ENCODE measurements at places on chromosomes 4 and X.

DNA sequence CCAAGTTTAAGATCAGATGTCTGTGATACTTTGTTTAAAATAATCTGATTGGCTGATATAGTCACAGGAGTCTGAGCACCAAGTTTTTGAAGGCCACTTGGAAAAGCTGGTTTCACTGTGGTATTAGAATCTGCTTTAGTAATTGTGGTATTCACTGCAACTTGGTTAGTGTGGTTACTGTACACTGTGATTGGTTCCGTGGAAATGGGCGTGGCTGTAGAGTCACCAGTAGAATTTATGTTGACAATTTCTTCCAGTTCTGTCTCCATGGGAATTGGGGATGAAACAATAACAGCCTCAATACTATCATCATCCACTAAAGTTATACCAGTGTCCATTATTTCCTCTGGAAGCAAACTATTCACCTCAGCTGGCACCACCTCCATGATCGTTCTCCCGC, 26.2 kb downstream of the LIN54 start:
- peaks cover 41% of the 10 kb centered on the region for H3K36me3 ChIP-seq
- H3K27me3 ChIP-seq, result no peaks in the 10 kb centered on the region
- peaks cover 21% of the 10 kb centered on the region for H3K4me1 ChIP-seq
- H3K27ac ChIP-seq, result no peak overlapping the region
- DNase-seq, result peak; percentile 45

- no peak for DNase-seq
- peaks cover 8% of the 10 kb centered on the region for H3K4me1 ChIP-seq
- H3K27ac ChIP-seq, result peak overlapping the region; percentile 66
- H3K36me3 ChIP-seq, result peaks cover 15% of the 10 kb centered on the region
- H3K27me3 ChIP-seq, result peaks cover 91% of the 10 kb centered on the region
Observed at GRCh38 chr4:110632506-110633357, 9.9 kb upstream of the PITX2 start.

DNA sequence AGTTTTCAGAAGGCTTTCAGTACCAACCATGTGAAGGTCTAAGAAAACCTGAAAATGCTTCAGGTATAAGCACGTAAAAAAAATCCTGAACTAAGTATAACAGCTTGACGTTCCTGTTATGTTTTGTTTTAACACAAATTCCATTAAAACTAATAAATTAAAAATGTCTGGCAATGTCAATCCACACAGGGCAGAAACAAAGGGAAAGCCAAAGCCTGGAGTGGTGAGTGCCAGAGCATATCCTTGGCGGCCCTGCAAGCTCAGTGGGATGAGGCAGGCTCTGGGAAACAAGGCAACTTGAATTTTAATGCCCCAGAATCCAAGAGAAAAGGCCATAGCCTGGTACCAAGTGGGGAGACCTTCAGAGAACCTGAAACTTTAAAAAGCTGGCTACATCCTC, 78.2 kb downstream of the EPHA5 start:
- no peaks in the 10 kb centered on the region for H3K4me1 ChIP-seq
- H3K4me3 ChIP-seq, result no peak overlapping the region
- no peak overlapping the region for H3K27ac ChIP-seq
- no peaks in the 10 kb centered on the region for H3K27me3 ChIP-seq
- no peak for DNase-seq

GRCh38 chrX:96704629-96705028, 20.0 kb downstream of the DIAPH2 start:
- no peak for DNase-seq
- peaks cover 11% of the 10 kb centered on the region for H3K36me3 ChIP-seq
- H3K27me3 ChIP-seq, result no peaks in the 10 kb centered on the region
- no peak overlapping the region for H3K4me3 ChIP-seq
- H3K4me1 ChIP-seq, result peaks cover 3% of the 10 kb centered on the region

DNA sequence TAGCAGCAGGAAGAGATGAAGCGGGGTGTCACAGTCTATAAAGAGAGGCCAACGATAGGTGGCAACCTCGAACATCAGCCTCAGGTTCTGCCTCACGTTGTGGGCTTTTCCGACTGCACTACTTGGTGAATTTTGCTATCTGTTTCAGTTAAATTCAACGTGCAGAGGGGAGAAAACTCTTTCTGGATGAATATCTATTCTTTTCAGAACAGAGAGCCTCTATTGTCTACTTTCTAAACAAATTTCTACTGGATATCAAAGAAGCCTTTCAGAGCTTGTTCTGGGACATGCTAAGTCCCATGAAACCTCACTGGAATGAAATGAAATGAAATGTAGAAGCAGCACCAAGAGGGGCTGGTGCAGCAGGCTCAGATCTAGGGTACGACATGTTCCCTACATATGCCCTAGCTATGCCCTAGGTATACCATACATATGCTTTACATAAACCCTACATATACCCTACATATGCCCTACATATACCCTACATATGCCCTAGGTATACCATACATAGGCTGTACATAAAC, 116.5 kb upstream of the TRIM2 start:
- H3K4me3 ChIP-seq, result no peak overlapping the region
- H3K36me3 ChIP-seq, result no peaks in the 10 kb centered on the region
- peaks cover 43% of the 10 kb centered on the region for H3K27me3 ChIP-seq
- DNase-seq, result no peak
- H3K4me1 ChIP-seq, result peaks cover 13% of the 10 kb centered on the region

DNA sequence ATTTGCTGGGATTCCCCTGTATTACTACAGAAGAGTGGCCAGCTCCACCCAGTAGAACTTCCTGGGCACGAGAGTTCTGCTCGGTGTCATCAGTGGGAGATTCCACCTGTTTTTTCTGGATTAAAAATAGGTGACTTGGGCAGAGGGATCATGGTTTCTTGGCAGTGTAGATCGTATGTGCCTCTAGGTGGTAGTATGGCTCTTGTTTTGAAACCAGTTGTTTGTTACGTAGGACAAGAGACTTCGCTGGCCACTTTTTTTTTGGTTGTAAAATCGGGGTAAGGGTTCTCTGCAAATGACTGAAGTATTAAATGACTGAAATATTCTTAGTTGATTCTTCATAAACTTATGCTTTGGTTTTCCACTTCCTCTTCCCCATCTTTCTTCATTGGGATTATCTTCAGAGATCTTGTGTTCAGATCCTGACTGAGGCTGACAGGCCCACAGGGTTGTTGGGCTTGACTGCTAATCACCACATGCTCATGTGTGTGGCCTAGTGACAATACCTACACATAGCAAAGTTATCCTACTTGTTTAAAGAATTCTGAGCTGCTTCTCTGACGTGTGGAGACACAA, 43.8 kb upstream of the WDR1 start:
- peaks cover 32% of the 10 kb centered on the region for H3K4me1 ChIP-seq
- H3K27me3 ChIP-seq, result peaks cover 5% of the 10 kb centered on the region
- no peak for DNase-seq
- H3K4me3 ChIP-seq, result no peak overlapping the region
- no peak overlapping the region for H3K27ac ChIP-seq

GRCh38 chr4:185309770-185310169, 86.0 kb downstream of the LRP2BP start:
- H3K4me1 ChIP-seq, result peaks cover 15% of the 10 kb centered on the region
- no peak overlapping the region for H3K27ac ChIP-seq
- peaks cover 26% of the 10 kb centered on the region for H3K36me3 ChIP-seq
- no peak overlapping the region for H3K4me3 ChIP-seq
- DNase-seq, result no peak

GRCh38 chrX:13000301-13000811, 25.4 kb downstream of the TMSB4X start:
- peak overlapping the region; percentile 73 for H3K4me3 ChIP-seq
- no peaks in the 10 kb centered on the region for H3K27me3 ChIP-seq
- peak; percentile 54 for DNase-seq
- peaks cover 76% of the 10 kb centered on the region for H3K4me1 ChIP-seq
- peak overlapping the region; percentile 97 for H3K27ac ChIP-seq

DNA sequence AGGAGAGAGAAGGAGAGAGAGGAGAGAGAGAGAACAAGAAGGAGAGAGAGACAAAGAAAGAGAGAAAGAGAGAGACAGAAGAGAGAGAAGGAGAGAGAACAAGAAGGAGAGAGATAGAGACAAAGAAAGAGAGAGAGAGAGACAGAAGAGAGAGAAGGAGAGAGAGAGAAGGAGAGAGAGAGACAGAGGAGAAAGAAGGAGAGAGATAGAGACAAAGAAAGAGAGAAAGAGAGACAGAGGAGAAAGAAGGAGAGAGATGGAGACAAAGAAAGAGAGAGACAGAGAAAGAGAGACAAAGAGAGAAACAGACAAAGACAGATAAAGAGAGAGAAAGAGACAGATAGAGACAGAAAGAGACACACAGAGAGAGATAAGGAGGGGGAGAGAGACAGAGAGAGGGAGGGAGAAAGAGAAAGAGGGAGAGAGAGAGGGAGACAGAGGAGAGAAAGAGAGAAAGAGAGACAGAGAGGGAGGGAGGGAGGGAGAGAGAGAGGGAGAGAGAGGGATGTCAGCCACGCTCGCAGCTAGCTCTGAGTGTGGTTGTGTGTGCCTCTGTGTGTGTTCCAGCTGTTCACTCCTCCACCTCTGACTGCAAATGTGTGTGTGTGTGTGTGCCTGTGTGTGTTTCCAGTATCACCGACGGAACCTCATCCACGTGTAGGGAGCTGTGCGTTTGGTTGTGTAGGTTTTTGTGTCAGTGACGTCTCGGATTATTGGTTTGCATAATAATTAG, 105.8 kb downstream of the CRLF2 start:
- no peak for DNase-seq
- no peaks in the 10 kb centered on the region for H3K4me1 ChIP-seq
- no peak overlapping the region for H3K4me3 ChIP-seq
- no peaks in the 10 kb centered on the region for H3K36me3 ChIP-seq

GRCh38 chr4:80710748-80711451, 319.6 kb upstream of the BMP3 start:
- H3K27me3 ChIP-seq, result no peaks in the 10 kb centered on the region
- no peak for DNase-seq
- no peak overlapping the region for H3K4me3 ChIP-seq
- H3K27ac ChIP-seq, result no peak overlapping the region
- no peaks in the 10 kb centered on the region for H3K4me1 ChIP-seq

GRCh38 chr4:139841464-139842195, 176.0 kb downstream of the MGST2 start:
- peaks cover 10% of the 10 kb centered on the region for H3K4me1 ChIP-seq
- no peaks in the 10 kb centered on the region for H3K36me3 ChIP-seq
- DNase-seq, result no peak
- peaks cover 25% of the 10 kb centered on the region for H3K27me3 ChIP-seq
- H3K27ac ChIP-seq, result no peak overlapping the region

- no peaks in the 10 kb centered on the region for H3K36me3 ChIP-seq
- H3K4me1 ChIP-seq, result no peaks in the 10 kb centered on the region
- no peaks in the 10 kb centered on the region for H3K27me3 ChIP-seq
- H3K4me3 ChIP-seq, result no peak overlapping the region
- DNase-seq, result no peak
Observed at GRCh38 chr4:16642897-16643296, 255.5 kb downstream of the LDB2 start.

DNA sequence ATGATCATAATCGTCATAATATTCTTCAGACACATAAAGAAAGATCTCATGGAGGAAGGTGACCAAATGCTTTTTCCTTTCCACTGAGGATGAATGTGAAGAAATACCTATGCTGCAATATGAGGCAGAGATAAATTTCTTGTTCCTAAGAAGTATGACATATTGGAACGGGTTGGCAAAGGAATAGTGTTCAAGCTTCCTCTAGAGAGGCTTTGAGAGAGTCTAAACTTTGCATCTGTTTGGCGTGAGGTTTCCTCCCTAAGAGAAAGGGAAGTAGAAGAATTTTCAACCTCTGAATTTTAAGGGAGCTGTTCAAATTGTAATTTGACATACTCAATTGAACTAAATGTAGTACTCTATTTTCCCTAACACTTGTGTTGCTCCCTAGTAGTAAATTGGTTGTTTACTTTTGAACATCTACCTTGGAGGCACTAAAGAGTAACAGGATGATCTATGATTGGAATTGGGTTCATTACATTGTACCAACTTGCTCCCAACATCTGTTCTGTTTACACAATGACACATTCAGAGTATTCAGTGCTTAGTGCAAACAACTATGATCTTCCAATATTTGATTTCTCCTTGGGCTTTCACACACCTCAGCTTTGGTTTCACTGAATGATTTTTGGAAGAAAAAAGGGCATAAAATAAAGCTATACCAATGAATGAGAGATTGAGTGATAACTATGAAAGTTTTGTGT, 122.0 kb downstream of the CORIN start:
- H3K4me1 ChIP-seq, result no peaks in the 10 kb centered on the region
- no peaks in the 10 kb centered on the region for H3K36me3 ChIP-seq
- DNase-seq, result no peak
- peaks cover 43% of the 10 kb centered on the region for H3K27me3 ChIP-seq
- no peak overlapping the region for H3K4me3 ChIP-seq
- H3K27ac ChIP-seq, result no peak overlapping the region

GRCh38 chr4:188021548-188022249, 26.1 kb downstream of the ZFP42 start:
- no peaks in the 10 kb centered on the region for H3K36me3 ChIP-seq
- no peak for DNase-seq
- no peak overlapping the region for H3K4me3 ChIP-seq
- no peaks in the 10 kb centered on the region for H3K4me1 ChIP-seq

- no peaks in the 10 kb centered on the region for H3K4me1 ChIP-seq
- no peak for DNase-seq
- no peak overlapping the region for H3K27ac ChIP-seq
- H3K4me3 ChIP-seq, result no peak overlapping the region
- H3K36me3 ChIP-seq, result no peaks in the 10 kb centered on the region
- peaks cover 2% of the 10 kb centered on the region for H3K27me3 ChIP-seq
Observed at GRCh38 chr4:99134586-99134985, 9.5 kb downstream of the ADH4 start.

DNA sequence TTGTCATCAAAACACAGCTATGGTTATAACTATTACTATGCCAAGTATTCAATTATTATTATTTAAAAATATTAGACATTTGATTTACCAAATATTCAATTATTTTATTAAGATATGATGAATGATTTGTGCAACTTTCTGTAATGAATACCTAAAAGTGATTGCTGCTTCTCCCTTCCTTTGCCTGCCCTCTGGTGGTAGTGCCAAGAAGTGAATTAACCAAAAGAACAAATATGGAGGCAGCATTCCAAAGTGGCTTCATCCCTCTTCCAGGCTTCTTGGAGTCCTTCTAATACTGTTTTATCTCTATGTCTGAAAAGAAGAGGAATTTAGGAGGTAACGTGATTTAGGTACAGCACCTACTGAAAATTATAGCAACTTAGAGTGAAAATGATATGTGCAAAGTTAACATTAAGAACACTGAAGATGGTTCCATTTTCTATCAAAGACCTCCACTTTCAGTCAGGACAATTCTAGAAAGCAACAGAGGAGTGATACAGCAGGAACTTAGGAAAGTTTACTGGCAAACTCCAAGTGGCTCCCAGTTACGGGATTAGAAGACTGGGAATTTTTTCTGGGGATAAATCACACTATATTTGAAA, 43.0 kb downstream of the ENPEP start:
- no peak for DNase-seq
- no peak overlapping the region for H3K4me3 ChIP-seq
- peaks cover 24% of the 10 kb centered on the region for H3K4me1 ChIP-seq
- H3K27me3 ChIP-seq, result peaks cover 29% of the 10 kb centered on the region
- no peaks in the 10 kb centered on the region for H3K36me3 ChIP-seq

Data from activated CD8-positive, alpha-beta memory T cell treated with anti-CD3 and anti-CD28 coated beads, Interleukin-2, amount 10 ng/mL, durations not matched to agents 7 days and 5 days (primary cell).